Cardiac muscle cell (in vitro differentiated cells and primary cell): ENCODE measurements at places on chromosomes 1 and 21. TPM values are rescaled to one million over a fixed set of nuclear protein-coding genes. Genes with fewer than 3 reads are reported as not detected.

GRCh38 chr1:218851586-218851985, 322.1 kb upstream of the LYPLAL1 start:
- no peak overlapping the region for H3K27ac ChIP-seq
- H3K4me1 ChIP-seq: no peaks in the 10 kb centered on the region
- no peak for DNase-seq
- no peaks in the 10 kb centered on the region for H3K27me3 ChIP-seq
- no peaks in the 10 kb centered on the region for H3K36me3 ChIP-seq

DNA sequence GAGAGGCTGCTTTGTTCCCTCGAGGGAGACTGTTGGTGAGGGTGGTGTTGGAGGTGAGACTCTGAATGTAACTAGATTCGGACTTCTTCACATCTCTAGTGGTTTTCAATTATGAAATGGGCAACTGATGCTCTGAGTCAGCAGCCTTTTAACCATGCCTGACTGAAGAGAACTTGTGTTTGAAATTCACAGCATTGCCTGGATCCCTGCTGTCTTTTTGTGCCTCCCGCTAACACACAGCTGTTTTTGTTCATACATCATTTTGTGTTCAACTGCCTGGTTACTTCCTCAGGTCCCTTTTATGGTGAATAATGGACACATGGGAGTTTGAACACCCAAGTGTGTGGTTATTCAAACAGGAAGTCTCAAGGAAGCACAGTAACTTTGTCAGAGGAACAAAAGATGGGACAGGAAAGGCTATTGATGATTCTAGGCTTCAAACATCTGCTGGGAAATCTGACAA, 16.8 kb downstream of the LAMC1 start:
- H3K27me3 ChIP-seq: no peaks in the 10 kb centered on the region
- no peak overlapping the region for H3K4me3 ChIP-seq

DNA sequence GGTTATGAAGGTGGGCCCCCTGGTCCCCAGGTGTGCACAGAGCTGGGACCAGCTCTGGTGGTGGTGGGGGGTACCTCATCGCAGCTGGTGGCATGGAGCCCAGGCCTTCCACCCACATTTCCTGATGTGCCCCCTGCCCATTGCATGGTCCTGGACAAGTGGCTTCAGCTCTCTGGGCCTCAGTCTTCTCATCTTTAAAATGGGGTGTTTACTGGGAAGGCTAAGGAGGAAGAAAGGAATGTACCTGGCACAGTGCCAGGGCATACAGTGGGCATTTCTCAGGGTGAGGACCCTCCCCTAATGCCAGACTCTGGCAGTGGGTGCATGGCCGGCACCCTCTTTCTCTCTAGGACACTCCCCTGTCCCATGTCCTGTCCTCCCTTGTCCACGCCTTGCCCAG, 7.5 kb downstream of the CLCNKB start:
- no peaks in the 10 kb centered on the region for H3K36me3 ChIP-seq
- H3K27ac ChIP-seq: no peak overlapping the region
- H3K4me1 ChIP-seq: peaks cover 9% of the 10 kb centered on the region
- no peaks in the 10 kb centered on the region for H3K27me3 ChIP-seq
- no peak overlapping the region for H3K4me3 ChIP-seq
- no peak for DNase-seq

GRCh38 chr1:119312500-119312899, 56.1 kb upstream of the HAO2 start:
- no peaks in the 10 kb centered on the region for H3K27me3 ChIP-seq
- H3K4me1 ChIP-seq: no peaks in the 10 kb centered on the region
- no peaks in the 10 kb centered on the region for H3K36me3 ChIP-seq
- no peak overlapping the region for H3K27ac ChIP-seq
- H3K4me3 ChIP-seq: no peak overlapping the region

DNA sequence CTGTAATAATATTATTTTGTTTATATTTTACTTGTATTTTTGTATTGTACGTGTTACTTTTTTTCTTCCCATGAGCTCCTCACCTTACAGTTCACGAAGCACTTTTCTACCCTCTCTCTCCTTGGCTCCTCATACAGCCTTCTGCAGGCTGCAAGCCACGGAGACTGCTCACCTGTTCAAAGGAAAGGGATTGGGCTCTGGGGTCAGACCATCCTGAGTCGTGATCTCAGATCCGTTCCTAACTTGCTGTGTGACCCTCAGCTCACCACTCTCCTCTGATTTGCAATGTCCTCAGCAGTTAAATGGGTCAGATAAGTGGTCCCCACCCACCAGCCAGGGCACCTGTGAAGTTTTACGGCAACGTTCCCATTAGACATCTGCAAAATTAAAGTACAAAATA, 54.1 kb downstream of the VWA5B1 start:
- DNase-seq: no peak
- H3K27me3 ChIP-seq: peaks cover 15% of the 10 kb centered on the region
- H3K4me1 ChIP-seq: no peaks in the 10 kb centered on the region
- no peaks in the 10 kb centered on the region for H3K36me3 ChIP-seq

DNA sequence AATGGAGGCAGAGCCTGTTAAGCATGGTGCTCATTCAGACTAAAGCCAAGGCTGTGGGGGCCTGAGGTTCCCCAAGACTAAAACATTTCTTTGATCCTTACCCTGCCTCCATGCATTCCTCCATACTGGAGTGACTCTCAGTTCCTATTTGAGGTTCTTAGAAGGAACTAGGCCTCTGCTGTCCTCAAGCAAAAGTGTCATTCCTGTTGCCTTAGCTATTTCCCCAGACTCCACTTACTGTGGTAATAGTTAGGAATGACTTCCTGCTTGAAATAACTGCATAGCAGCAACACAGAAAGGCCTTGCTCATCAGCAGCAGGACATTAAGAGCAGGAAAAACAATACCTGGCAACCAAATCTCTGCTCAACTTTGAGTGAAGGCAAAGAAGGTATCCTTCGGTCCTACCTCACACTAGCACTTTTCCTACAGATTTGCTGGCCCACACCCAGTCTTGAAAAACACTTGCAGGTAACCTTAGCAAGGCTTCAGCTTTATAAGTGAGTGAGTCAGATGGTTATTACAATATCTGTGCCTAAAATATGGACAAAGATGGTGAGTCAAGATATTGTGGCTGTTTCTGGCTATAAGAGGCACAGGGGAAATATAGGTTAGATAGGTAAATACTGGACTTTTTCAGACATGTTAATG, 14.8 kb downstream of the LRRC41 start:
- no peaks in the 10 kb centered on the region for H3K27me3 ChIP-seq
- peaks cover 22% of the 10 kb centered on the region for H3K36me3 ChIP-seq
- H3K4me1 ChIP-seq: peaks cover 25% of the 10 kb centered on the region
- DNase-seq: peak; percentile 39
- H3K27ac ChIP-seq: peak overlapping the region; percentile 39

DNA sequence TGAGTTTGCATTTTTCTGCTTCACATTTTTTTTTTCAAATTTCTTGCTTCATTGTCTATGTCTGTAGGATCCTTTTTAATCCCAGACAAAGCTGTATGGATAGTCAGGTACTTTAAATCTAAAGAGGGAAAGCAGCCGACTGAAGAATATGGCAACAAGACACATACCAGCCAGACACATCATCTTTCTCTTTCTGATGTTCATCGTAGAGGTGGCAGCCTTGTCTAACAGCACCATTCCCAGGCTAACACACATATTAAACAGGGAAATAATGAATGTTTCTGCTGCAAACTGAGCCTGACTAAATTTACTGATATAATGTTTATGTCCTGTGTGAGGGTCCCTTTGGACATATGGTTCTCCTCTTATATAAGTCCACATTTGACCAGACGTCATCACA, 3.7 kb upstream of the TEKT2 start:
- no peak overlapping the region for H3K27ac ChIP-seq
- H3K27me3 ChIP-seq: no peaks in the 10 kb centered on the region
- H3K4me3 ChIP-seq: no peak overlapping the region
- no peaks in the 10 kb centered on the region for H3K36me3 ChIP-seq

DNA sequence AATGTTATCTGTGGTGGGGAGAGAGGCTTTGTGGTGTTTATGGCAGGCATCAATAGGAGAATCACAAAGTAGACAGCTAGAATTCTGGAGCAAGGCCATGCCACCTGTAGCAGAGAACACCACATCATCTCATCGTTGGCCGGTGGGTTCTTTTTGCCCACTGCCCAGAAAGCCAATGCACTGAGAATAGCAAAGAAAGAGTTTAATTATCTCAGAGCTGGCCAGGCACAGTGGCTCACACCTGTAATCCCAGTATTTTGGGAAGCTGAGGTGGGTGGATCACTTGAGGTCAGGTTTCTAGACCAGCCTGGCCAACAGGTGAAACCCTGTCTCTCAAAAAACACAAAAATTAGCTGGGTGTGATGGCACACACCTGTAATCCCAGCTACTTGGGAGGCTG, 99.2 kb upstream of the COG2 start:
- H3K27ac ChIP-seq: no peak overlapping the region
- H3K4me1 ChIP-seq: no peaks in the 10 kb centered on the region
- no peaks in the 10 kb centered on the region for H3K27me3 ChIP-seq
- no peak for DNase-seq
- H3K4me3 ChIP-seq: no peak overlapping the region
- H3K36me3 ChIP-seq: no peaks in the 10 kb centered on the region

DNA sequence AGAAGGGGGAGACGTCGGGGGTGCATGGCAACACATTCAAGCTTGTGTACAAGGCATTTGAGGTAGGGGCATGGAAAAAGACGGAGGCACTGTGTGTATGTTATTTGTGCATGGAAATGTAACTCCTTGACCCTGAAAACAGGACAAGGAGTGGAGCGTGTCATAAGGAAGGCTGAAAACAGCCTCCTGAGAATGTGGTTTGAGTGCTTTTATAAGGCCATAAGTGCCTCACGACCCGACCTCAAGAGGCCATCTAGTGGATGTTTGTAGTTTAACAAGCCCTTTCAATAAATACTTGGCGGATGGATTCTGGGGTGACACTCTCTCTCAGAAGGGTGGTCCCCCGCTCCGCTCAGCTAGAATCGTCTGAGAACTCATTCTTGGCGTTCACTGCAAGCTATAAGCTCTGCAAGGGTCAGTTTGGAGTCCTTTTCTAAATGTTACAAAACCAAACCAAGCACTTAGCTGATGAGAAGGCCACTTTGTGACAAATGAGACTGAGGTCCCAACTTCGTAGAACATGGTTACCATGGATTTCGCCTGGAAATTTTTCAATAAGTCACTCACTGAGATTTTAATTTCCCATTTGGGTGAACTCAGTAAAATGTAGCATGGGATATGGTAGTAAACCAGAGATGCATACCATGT, 38.8 kb upstream of the CLCA4 start:
- H3K27me3 ChIP-seq: no peaks in the 10 kb centered on the region
- H3K36me3 ChIP-seq: no peaks in the 10 kb centered on the region
- no peak overlapping the region for H3K27ac ChIP-seq

DNA sequence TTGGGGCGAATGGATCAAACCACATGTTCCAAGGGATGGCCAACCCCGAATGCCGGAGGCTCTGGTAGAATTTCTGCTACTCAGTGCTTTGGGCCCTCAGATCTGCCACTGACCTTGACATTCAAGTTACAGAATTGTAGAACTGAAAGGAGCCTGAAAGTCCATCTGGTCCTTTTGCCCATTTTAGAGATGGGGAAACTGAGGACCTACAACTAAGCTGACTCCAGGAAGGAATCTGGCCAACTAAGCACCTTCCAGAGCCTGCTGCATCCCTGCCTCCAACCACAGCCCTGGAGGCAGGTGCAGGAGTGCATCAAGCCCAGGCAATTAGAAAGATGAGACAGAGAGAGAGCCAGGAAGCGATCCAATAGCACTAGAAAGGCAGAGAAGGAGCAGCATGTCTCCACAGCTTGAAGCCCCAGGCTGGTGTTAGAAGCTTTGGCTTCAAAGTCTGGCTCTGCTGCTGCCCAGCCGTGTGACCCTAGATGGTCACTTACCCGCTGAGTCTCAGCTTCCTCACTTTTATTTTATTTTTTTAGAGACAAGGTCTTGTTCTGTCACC, 1.3 kb upstream of the CTRC start:
- DNase-seq: no peak
- H3K4me3 ChIP-seq: no peak overlapping the region
- no peaks in the 10 kb centered on the region for H3K36me3 ChIP-seq
- no peaks in the 10 kb centered on the region for H3K27me3 ChIP-seq

DNA sequence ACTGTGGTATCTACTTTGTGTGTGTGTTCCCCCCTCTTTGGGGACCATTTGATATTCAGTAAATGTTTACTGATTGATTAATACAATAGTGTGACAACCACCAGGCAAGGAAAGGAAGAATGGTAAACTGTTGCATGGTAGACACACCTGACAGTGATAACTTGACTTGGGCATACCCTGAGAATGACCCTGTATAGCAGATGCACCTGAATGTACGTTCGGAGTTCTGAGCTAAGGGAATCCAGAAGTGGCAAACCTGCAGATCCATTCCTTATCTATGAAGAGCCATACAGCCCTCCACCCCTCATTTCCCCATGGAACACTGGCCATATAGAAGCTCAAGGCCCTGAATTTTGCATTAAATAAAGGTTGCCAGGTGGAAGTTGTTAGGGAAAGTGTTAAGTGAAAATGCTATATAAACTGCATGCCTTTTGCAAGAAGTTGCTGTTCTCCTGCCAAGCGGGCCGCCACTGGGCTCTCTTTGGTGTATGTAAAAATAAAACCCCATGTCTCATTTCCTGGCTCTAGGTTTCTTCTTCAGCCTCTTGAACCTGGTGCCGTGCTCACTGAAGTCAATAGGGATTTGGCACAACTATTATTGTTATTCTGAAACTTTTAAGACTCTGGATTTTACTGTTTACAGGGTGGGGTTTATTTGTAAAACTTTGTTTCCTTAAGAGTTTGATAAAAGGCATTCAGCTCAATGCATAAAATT, 32.6 kb upstream of the DENND1B start:
- no peak overlapping the region for H3K27ac ChIP-seq
- H3K27me3 ChIP-seq: no peaks in the 10 kb centered on the region
- DNase-seq: no peak
- peaks cover 9% of the 10 kb centered on the region for H3K4me1 ChIP-seq
- H3K4me3 ChIP-seq: no peak overlapping the region

DNA sequence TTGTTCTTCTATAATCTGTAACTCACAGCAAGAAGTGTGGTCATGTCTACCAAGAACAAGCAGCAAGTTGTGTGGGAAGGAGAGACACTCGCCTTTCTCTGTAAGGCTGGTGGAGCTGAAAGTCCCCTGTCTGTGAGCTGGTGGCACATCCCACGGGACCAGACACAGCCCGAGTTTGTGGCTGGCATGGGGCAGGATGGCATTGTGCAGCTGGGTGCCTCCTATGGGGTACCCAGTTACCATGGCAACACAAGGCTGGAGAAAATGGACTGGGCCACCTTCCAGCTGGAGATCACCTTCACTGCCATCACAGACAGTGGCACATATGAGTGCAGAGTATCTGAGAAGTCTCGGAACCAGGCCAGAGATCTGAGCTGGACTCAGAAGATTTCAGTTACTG, 15.5 kb downstream of the CD101 start:
- H3K4me1 ChIP-seq: no peaks in the 10 kb centered on the region
- H3K4me3 ChIP-seq: no peak overlapping the region
- H3K27ac ChIP-seq: no peak overlapping the region
- DNase-seq: no peak
- no peaks in the 10 kb centered on the region for H3K36me3 ChIP-seq
- H3K27me3 ChIP-seq: no peaks in the 10 kb centered on the region

The CD2 gene
- polyA plus RNA-seq: not detected in 2 replicates

The RGS7 gene
- polyA plus RNA-seq: not detected in 2 replicates

The CASQ1 gene
- 22.5 and 23.6 TPM in 2 replicates for polyA plus RNA-seq

The WLS gene
- 113 and 125 TPM in 2 replicates for polyA plus RNA-seq
